ENCODE measurements at places on chromosomes 13 and 19.

DNA sequence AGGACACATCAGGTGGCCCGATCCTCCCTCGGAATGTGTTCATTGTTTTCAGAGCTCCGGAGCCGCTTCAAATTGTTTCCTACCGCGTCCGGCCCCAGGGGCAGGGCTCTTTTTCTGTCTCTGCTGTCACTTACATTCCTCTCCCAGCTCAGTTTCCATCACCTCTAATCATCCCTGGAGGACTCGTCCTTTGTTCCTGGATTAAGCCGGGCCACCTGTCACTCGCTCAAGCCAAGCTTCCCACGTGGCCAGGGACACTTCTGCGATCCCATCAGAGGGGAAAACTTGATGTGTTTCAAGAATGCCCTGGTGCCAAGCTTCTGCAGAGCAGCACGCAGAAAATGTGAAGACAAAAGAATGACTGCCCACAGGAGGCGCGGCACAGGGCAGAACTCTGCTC, 13.5 kb downstream of the IL17D start:
- DNase-seq: no peak

DNA sequence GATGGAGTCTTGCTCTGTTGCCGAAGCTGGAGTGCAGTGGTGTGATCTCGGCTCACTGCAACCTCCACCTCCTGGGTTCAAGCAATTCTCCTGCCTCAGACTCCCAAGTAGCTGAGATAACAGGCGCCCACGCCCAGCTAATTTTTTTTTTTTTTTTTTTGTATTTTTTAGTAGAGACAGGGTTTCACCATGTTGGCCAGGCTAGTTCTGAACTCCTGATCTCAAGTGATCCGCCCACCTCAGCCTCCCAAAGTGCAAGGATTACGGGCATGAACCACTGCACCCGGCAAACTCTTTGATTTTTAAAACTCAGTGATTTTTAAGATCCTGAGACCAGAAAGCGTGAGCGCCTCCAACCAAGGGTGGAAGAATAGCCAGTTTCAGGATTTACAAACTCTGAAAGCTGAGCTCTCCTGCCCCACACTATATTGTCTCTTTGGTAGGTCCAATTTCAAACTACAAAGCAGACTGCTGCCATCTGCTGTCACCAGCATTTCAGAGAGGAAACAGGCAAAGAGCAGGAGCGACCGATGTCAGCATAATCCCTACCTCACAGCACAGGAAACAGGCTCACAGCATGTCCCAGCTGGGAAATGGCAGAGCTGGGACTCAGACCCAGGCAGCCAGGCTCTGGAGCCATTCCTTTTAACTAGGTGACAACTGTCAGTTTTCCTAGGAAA, 9.2 kb downstream of the NOSIP start:
- DNase-seq: no peak

DNA sequence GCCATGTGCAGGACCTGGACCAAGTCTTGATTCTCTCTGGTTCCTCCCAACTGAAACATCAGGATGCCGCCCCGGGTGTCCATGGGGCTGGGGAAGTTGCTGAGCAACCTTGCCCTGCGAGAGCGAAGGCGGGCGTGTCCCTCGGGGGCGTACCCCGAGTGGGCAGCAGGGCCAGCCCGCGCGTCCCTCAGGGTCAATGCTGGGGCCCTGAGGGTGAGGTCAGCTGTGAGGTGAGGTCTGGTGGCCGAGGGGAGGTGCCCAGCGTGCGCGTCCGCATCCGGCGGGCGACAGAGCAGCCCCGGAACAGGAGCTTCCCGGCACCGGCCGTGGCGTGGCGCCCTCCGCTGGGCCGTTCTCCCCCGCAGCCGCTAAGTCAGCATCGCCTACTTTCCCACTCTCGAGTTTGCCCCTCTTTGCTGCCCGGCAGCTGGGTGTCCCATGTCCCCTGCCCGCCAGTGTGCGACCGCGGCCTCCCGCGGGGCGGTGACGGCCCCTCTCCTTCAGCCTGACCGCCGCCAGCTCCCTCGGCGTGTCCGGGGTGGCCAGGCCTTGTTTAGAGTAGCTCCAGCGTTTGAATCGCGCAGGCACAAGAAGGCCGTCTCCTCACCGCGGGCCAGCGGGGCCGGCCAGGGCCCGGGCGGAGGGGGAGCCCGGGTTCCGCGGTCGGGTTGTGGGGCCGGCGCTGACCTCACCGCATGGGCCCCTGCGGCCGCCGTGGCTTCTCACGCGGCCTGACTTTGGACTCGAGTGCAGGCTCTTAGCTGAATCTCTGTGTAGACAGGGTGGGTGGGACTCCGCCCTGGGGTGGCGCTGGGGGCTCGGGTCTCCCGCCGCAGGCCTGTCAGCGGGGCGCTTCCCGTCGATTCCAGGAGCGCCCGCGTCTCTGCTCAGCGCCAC, 33.0 kb downstream of the GJA3 start:
- peak; percentile 61 for DNase-seq

DNA sequence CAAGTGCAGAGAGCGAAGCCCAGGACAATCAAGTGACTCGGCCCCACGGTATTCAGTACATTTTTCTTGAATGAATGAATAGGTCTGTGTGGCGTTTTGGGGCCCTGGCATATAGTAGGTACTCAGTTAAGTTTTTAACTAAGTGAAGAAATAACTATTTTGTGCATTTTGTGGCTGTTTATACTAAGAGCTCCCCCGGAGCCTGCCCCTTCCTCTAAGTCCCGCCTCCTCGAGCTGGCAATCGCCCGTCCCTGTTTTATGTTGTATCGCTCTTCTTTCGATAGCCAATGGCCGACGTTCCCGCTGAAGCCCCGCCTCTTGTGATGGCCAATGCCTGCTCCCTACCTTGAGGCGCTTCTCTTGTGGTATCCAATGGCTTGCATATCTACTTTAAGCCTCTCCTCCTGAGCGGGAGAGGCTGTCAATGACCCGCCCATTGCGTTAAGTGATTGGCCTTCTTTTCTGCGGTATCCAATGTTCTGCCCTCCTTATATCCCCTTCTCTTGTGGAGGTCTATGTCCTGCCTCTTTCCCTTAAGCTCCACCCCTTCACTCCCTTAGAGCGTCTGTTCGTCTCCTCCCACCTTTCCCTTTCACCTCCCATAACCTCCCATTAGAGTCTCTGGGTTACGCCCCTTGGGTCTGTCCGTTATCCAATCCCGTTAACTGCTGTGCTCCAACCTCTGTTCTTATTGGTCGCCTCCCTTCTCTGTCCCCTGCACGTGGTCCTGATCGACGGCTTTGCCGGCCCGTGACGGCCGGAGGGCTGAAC, 509 bp upstream of the HDGFL2 start:
- peak; percentile 100 for DNase-seq

DNA sequence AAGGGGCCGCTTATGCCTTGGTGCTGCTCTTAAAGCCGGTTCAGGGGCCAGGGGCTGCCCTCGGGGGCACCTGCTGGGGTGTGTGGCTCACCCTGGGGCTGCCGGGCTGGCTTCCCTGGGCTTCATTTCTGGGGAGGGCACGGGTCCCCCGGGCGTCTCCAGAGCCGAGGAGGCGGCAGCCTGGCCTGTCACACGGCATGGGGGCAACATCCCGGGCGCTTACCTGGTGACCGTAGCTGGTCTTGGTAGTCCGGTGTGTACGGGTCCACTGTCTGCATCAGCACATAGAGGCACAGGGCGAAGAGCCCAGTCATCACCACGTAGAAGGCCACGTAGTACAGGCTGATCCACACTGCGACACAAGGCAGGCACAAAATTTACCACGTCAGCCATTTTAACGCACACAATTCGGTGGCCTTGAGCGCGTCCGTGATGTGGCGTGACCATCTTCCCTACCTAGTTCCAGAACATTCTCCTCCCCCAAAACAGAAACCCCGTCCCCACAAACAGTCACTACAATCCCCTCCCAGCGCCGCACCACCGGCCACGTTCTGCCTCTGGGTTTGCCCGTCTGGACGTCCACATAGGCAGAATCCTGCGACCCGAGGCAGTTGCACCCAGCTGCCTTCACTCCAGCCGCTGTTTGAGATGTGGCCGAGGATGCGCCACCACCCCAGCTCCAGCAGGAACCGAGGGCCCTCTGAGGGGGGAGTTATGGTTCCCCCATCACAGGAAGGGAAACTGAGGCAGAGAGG, 3.2 kb downstream of the ATP4B start:
- DNase-seq: no peak

GRCh38 chr13:46359714-46360113, 27.3 kb downstream of the RUBCNL start:
- DNase-seq: no peak

GRCh38 chr19:14440049-14440448, 6.9 kb downstream of the PKN1 start:
- DNase-seq: peak; percentile 33

GRCh38 chr13:42354241-42355091, 82.5 kb downstream of the AKAP11 start:
- peak; percentile 90 for DNase-seq

- no peak for DNase-seq
Observed at GRCh38 chr19:38679839-38680238, 32.4 kb downstream of the ACTN4 start.

All from foreskin melanocyte (primary cell).